ENCODE measurements at places on chromosomes 6 and 20.

DNA sequence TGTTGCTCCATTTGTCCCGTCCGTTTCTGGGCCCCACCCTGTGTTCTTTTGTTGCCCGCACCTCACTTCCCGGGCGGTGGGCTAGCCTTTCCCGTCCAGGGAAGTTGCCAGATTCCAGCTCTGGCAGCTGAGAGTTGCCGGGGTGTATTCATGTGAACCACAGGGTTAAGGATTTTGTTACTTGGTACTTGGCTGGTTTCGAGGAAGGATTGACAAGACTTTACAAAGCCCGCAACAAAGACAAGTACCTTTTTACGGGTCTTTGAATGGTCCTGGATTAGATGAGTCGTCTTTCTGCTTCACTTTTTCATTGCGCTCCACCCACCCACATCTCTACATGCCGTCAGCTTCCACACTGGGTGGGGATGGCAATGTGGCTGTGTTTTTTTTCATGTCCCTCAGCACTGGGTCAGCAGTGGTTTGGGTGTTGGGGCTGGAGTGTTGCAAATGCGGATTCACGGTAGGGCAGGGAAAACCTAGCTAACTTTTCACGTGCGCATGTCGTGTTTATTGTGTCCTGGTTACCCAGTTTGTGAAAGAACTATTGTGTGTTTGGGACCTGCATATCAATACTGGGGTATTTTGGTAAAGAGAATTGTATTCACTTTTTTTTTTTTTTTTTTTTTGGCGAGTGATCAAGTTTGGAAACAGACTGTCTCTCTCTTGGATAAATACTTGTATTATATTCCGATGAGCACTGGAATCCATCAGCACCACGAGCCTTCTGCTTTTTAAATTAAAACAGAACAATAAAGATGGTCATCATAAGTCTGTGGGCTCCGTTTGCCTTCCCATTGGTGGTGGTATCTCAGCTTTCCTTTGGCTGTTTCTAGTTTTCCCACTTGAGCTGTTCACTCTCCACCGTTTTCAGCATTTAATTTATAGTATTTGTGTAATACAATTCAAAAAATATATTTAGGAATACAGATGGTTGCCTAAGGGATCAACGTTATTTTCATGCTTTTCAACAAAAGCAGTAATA is 1.2 kb downstream of the DUSP22 start:
- peak; percentile 8 for DNase-seq

DNA sequence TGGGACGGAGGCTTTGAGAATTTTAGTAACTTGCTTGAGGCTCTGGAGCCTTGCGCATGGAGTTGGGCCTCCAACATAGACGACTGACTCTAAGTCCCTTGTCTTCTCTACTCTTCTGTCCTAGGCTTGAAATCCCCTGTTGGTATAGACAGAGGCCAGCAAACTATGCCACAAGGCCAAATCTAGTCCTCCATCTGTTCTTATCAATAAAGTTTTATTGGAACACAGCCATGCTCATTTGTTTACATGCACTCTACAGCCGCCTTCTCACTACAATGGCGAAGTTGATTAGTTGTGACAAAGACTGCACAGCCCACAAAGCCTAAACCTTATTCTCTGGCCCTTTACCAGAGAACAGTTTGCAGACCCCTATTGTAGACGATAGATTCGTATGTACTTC is 174.1 kb upstream of the ZFP64 start:
- no peak for DNase-seq

DNA sequence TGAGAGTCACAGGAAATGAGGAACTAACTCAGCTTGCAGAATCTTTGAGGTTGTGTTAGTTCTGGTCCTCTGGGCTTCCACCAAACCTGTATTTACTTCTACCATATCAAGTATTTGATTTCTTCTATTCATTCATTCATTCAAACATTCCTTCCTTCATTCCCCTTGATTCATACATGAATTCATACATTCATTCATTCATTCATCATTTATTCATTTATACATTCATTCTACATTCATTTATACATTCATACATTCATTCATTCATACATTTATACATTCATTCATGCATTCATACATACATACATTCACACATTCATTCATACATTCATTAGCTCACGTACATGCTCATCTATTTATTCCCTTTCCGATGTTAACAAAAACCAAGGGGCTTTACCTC is 120.3 kb downstream of the BMP7 start:
- no peak for DNase-seq

- DNase-seq, result peak; percentile 54
Measured at GRCh38 chr20:21235484-21236445, 67.4 kb upstream of the XRN2 start.

- no peak for DNase-seq
Measured at GRCh38 chr6:148169706-148170105, 172.9 kb upstream of the SASH1 start.

DNA sequence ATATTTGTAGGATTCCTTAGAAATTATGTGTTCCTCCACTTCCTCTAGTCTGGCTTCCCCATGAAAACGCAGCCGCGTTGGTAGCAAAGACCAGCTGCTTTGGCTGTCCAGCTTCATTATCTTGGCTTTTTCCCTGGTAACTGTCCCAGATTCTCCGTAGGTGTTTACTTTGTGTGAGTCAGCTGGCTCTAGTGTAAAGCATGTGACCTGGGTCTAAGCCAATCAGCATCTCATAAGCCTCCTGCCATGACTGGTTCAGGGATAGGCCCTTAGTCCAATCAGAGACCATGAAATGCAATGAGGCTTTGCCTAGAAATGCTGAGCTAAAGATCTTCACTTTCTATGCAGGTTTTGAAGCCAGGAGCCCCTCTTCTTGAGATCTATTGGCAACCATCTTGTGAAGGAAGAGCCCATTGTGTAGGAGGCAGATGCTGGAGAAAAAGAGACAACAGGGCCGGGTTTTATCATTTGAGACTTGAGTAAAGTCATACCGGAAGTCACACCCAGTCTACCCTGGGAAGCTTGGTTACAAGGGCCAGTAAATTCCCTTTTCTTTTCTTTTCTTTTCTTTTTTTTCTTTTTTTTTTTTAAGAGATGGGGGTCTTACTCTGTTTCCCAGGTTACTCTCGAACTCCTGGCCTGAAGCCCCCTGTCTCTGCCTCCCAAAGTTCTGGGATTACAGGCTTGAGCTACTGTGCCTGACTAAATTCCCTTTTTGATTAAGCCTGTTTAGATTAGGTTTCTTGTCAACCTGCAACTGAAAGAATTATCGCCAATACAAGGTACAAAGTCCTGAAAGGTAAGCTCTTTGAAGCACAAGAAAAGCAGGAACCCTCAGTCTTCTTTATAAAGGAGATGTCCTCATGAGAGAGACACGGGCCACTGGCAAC is 256.5 kb upstream of the RREB1 start:
- DNase-seq, result no peak

DNA sequence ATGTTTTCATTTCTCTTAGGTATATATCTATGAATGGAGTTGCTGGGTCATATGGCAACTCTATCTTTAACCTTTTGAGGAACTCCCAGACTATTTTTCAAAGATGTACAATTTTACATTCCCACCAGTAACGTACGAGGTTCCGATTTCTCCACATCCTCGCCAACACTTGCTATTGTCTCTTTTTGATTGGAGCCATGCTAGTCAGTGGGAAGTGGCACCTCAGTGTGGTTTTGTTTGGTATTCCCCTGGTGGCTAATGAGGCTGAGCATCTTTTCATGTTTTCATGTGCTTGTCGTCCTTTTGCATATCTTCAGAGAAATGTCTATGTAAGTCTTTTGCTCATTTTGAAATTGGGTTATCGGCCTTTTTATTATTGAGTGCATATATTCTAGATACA is 178.6 kb upstream of the EXOC2 start:
- no peak for DNase-seq

- no peak for DNase-seq
Measured at GRCh38 chr6:2565499-2565898, 185.2 kb downstream of the MYLK4 start.
